ENCODE measurements at places on chromosomes 16 and 17. TPM values are rescaled to one million over a fixed set of nuclear protein-coding genes. Genes with fewer than 3 reads are reported as not detected.

- DNase-seq = no peak
Observed at GRCh38 chr16:1651094-1651973, 26.7 kb upstream of the JPT2 start.

DNA sequence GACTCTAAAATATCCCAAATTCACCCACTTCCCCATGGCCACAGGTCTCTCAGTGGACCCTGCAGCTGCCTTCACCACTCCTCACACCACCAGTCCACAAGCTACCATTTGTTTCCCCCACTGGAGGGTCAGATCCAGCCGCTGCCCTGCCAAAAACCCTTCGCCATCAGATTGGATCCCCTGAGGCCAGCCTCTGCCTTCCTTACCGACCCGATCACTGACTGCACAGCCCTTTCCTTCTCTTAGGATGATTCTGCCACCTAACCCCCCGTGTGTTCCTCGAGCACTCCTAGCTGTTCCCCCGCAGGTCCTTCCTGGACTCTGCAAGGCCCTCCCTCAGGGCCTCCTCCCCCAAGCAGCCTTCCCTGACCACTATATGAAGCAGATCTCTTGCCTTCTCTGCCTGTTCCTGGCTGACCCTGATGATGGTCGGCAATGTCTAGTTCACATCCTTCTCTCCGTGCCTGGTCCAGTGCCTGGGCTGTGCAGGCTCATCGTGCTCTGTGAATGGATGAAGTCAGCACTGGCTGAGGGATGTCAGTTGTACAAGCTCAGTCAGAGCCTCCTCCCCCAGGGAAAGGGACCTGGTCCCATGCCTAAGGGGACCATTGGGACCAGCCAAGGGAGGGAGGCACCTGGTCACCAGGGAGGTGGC lies 46.0 kb downstream of the CPNE2 start:
- no peak for DNase-seq

The TLCD2 gene
- 6.7 TPM for polyA plus RNA-seq

The ZG16B gene
- 0.48 TPM for polyA plus RNA-seq

Data from left kidney (tissue), 8 donors.